Activated T-helper 1 cell treated with anti-CD3 and anti-CD28 coated beads, Interleukin-2, amount 50 U/mL, for 16 hours (primary cell): ENCODE measurements at places on chromosomes 5 and 9.

- no peak for DNase-seq
Observed at GRCh38 chr5:34503379-34504253, 152.5 kb upstream of the RAI14 start.

DNA sequence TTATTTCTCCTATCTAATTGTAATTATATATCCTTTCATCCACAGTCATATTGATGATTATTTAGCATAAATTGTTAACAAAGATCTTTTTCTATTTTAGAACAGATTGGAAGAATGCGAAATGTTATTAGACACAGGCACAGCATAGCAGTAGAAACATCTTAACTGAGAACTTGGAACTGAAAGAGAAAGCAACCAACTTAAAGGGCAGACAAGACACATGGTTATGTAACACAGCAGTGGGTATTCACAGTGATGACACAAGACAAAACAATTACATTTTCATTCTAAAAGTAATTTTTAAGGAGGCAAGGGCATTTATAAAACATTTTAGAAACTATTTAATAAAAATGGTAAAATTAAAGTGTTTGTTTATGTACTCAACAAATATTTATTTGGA, 57.7 kb upstream of the MEF2C start:
- DNase-seq, result no peak

- no peak for DNase-seq
Observed at GRCh38 chr5:11289733-11290132, 528.7 kb upstream of the DAP start.

DNA sequence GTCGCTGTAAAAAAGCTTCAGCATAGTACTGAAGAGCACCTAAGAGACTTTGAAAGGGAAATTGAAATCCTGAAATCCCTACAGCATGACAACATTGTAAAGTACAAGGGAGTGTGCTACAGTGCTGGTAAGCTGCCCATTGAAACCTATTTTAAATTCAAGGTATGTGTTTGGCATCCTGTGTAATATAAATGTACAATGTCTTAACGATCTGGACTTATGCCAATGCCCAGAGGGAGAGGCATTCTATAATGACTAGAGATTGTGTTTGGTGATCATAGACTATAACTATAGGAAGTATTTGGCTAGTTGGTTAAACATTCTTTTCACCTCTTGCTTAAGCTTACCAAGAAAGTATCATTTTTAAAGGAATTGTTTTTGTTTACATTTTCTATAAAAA, 95.7 kb downstream of the INSL6 start:
- no peak for DNase-seq

GRCh38 chr5:149267241-149267973, 4.3 kb upstream of the AFAP1L1 start:
- DNase-seq, result no peak

GRCh38 chr5:145975361-145976066, 39.1 kb downstream of the SH3RF2 start:
- no peak for DNase-seq

GRCh38 chr5:15682566-15682965, 182.6 kb downstream of the FBXL7 start:
- DNase-seq, result no peak
